Stimulated activated CD4-positive, alpha-beta T cell treated with anti-CD3 and anti-CD28 coated beads, Interleukin-1b, Interleukin-23, amount 100 ng/mL, for 1 hour (primary cell): ENCODE measurements at places on chromosomes 7 and 10.

DNA sequence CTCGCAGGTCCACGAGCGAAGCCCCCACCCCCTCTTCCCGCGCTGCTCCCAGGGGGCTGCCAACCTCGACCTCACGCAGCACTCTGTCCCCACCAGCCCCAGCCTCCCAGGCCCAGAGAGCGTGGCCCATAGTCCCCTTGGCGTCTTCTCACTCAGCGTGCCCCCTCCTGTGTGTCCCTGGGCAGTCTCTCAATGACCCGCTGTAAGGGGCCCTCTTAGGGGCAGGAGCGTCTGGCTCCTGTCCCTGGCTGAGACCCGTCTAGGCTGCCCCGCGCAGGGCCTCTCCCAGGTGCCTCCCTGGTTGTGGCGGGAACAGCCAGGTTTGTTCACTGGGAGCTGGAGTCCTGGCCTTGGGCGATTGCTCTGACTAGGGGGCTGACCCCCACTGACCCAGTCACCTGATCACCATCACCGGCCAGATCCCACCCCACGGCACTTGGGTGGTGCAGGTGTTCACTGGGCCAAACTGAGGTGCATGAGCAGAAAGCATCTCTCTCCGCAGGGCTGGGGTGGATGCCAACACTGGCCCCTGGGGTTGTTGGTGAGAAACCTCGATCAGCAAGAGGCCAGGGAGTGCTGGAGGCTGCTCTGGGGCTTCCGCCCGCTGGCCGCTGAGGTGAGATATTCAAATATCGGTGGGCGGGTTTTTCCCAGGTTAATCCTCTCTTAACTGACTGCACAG, 12.6 kb upstream of the WDFY4 start:
- DNase-seq = no peak

DNA sequence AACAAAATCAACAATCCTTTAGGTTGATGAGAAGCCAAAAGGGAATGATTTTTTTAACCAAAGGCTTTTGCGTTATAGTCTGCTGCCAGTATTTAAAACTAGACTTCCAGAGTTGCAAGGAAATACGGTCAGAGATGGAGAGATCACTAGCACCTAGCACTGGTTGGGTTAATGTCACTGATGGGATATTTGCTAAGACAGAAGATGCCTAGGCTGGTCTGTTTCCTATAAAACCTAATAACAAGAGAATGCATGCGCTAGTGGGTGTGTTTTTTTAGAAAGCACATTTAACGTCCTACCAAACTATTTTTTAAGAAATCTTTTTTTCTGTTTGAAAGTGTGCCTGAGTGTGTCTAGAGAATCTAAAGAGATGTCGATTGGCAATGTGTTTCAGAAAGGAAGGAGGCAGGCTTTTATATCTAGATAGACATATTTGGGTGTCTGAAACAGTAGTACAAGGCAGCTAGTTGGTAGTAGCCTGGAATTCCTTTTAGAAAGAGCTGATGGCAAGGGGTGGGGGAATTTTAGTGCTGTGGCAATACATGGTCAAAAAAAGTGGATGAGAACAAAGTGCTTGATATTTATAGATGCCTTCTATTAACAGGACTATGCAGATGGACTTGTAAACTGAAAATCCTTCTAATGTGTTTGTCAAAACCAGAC, 863 bp downstream of the CALD1 start:
- no peak for DNase-seq

- DNase-seq = no peak
Observed at GRCh38 chr10:126977216-126977615, 72.0 kb downstream of the DOCK1 start.

DNA sequence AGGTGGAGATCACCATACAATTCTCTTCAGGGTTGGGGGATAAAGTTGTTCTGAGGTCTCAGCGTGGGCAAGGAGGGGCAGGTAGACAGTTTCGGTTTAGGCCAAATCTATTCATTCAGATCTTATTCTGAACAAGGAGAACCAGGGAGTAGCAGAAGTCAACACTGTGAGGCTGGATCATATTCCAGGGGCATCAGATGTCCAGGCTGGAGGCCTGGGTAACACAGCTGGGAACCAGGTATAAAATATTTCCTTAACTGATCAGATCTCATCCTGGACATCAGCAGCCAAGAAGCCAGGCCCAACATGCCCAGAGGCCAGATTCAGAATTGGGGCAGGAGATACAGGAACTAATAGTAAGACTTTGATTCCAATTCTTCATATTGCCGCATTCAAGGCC, 19.2 kb upstream of the FLNC start:
- no peak for DNase-seq

- DNase-seq = no peak
Observed at GRCh38 chr10:132453470-132453861, 56.5 kb downstream of the PWWP2B start.

DNA sequence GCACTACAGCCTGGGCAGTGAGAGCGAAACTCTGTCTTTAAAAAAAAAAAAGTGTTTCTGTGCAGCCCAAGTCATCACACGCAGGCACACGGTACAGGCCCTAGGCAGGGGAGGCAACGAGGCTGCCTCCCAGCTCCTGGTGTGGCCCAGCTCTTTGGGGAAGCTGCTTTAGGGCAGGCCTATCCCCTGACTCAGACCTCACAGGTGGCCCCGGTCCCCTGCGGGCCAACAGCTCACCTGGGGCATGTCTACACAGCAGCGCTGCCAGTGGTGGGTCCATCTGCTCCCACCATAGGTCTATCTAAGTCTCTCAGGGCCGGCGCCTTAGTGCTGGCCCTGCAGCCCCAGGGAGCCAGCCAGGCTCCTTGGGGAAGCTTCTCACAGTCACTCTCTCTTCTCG, 31.4 kb downstream of the ZAN start:
- no peak for DNase-seq

- DNase-seq = no peak
Observed at GRCh38 chr10:69348816-69349541, 67.7 kb downstream of the TACR2 start.

- DNase-seq = no peak
Observed at GRCh38 chr7:95977994-95978393, 205.6 kb downstream of the DYNC1I1 start.

DNA sequence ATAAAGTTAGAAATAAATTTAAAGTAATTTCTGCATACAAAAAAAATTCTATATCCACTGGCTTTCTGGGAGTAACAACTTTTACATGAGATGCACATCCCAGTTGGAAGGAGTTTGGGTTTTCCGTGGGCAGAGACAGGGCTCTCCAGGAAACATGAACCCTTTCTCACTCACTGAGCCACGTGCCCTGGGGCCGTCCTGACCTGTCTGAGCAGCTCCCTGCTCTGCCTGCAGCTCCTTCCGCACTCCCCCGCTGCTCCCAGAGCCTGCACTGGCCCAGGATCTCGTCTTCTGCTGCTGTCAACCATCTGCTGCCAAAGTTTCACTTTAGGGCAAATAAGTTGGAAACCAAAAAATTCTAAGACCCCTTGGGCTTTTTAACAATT, 169.1 kb downstream of the DIP2C start:
- DNase-seq = no peak

GRCh38 chr10:113651898-113652297, 11.9 kb downstream of the NRAP start:
- DNase-seq = no peak

DNA sequence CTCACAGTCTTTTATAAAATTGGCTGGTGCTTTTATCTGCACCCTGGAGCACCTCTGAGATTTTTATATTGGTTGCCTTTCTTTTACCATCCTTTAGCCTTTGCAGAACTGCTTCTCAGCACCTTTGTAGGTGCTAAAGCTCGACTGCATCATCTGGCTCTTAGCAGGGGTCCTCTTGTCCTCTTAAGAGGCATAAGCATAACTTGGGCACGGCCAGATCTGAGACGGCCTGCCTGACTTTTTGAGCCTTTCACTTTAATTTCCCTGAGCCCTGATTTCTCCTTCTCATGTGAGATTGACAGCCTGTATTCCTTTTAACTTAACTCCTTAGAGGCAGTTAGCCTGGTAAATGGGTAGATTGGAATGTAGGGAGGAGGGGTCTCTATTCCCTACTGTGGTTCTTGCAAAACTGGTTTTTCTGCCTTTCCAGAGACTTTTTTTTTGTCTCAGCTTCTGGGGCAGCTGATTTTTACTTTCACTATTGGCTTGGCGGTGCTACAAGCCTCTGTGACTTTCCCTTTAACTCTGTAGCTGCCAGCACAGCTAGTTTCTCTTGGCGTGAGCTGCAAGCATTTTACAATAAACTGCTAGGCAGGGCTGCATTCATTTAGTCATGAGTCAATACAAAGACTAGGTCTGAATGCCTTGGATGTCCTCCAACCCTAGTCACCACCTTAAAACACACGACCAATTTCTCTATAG, 24.0 kb downstream of the ZPBP start:
- no peak for DNase-seq

GRCh38 chr7:81268551-81268950, 349.7 kb upstream of the SEMA3C start:
- DNase-seq = no peak

DNA sequence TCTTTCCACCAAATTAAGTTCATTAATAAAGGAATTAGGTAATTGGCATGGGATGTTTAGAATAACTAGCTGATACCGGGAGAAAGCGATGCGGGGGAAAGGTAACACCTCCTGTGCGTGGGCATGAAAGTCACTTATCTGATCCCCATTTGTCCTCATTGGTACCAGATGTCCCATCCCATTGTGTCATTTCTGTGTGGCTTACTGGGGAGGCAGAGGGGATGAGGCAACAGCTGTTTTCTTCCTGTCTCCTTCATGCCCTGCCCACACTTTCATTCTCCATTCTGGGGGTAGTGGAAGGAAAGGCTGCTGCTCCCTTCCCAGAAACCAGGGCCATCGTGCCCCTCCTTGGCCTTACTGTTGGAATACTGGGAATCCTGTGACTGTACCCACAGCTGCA, 27.1 kb downstream of the EEPD1 start:
- no peak for DNase-seq

GRCh38 chr7:150973571-150974451, 4.3 kb downstream of the KCNH2 start:
- no peak for DNase-seq

DNA sequence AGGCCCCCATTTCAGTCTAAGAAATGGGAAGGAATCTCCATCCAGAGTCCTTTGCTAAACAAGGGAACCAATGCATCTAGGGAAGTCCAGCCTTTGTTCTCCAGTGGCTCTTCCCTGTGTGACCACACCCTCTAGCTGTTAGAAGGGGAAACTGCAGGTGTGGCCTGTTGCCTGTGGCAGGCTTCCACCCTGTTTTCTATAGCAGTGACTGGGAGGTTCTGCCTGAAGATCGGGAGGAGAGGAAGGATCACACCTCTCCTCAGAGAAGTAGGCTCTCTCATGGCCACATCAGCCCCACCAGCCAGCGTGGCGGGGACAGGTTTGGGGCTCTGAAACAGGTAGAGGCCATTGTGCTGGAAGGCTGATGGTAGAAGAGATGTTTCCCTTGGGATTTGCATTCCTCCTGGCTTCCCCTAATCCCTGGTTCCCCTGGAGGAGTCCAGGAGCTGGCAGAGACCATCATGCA, 47.7 kb upstream of the TRIM8 start:
- no peak for DNase-seq

DNA sequence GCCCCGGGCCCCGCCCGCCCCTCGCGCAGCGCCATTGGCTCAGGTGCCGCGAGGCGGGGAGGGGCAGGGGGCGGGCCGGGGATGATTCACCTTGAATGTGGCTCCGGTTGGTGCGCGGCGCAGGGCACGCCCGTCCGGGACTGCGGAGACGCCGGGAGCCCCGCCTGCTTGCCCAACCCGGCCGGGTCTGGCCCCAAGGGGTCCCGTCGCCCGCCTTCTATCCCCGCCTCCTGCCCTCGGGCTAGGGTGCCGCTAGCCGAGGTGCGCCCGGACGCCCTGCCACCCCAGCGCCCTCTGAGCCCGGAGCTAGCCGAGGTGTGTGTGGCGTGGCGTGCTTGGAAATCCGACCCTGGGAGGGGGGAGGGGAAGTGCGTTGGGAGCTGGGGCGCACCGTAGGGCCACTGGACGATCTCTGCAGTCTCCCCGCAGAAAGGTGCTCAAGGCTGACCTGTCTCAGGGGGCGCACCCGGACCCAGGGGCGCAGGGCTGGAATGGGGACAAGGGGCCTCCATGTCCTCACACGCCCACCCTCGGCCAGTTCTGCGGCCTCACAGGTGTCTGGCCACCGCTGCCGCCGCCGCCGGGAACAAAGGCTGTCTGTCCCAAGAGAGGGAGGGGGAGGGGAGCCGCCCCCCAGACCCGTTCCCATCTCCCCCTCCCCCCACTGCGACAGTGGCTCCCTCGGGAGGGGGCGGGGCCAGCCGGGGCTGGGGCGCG, 168.9 kb downstream of the NRF1 start:
- DNase-seq = peak; percentile 29
